ENCODE measurements at places on chromosomes 4 and X.
A peak's percentile ranks its signal among the peaks of the same experiment; 100 is the strongest.

DNA sequence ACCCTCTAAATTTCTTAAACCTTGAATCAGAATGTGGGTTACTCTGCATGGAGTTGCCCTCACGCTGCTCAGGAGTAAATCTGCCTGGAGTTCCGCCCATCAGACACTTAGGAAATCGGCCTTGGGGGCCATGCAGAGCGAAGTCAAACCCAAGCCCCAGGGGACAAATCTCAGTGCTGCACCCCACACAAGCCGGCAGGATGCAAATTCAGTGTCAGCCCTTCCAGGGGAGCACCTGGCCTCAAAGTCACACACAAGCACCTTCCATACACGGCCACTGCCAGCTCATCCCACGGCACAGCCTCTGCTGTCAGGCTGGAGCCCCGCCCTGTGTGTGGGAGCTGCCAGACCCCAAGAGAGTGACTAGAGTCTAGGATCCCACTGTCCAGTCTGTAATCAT is 27.4 kb downstream of the RNF212 start:
- DNase-seq = no peak

GRCh38 chr4:4752025-4752424 is 107.4 kb upstream of the MSX1 start:
- no peak for DNase-seq

DNA sequence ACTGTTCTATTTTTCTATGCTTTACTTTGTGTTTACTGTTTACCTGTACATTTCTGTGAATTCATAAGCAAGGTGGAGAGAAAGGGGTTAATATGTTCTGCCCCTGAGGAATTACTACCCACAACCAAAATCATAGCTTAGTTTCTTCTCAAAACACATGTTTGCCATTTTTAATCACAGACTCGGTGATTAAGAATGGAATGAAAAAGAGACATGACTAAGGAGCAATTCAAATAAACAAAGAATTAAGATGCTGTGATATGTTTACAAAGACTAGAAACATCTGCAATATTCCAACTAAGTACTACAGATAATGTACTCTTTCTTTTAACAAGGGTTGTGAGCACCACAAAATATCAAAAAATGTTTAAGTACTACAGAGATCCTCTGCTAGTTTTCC is 11.7 kb upstream of the FAT4 start:
- no peak for DNase-seq

DNA sequence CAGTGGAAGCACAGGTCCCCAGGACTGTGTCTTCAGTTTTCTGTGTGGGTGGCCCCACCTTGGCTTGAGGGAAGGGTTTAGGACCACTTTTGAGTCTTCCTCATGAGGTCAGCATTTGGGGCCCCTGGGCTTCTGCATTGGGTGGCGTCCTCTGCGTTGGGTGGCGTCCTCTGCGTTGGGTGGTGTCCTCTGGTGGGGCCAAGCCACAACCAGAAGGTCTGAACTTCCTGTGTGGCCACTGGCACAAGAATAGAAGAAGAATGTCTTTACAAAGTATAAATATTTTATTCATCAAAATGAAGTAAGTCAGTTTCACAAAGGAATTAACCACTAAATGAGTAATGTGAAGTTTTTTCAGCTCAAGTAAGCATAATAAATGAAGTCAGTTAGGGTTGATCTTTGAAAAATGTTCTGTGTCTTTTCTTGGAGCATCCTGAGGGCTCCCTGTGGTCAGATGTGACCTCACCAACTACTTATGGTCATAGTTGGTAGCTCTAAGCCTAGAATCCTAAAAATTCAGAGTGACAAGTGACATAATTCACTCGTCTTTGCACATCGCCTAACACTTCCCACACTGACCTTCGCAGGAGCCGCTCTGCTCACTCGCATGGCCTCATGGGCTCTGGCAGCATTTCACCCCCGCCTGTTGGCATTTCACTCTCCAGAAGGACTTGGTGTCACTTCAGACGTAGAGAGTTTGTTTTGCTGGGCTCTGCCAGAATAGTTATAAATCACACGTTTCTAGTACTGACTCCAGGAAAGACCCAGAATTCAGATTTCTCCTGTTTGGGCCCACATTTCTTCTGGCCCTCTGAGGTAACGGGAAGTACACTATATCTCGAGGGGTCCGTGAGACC is 39.0 kb upstream of the HGFAC start:
- DNase-seq = peak; percentile 83

- no peak for DNase-seq
These were observed 1.1 kb downstream of the CFAP299 start for GRCh38 chr4:80336582-80336981.

DNA sequence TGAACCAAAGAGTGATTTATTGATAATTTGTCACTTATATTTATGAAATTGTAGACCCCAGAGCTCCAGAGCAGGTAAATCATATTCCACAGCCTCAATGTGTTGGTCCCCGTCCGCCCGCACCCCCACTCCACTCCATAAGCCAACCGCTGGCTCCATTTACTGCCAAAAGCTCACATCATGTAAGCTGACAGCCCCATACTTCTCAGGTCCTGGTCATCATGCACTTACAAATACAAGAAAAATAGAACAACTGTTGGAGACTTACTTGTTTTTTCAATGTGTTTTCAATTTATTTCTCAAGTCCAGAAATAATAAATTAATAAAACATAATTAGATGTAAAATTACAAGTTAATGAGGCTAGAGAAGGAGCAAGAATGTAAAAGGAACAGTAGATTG is 235.7 kb upstream of the HAND2 start:
- DNase-seq = no peak

DNA sequence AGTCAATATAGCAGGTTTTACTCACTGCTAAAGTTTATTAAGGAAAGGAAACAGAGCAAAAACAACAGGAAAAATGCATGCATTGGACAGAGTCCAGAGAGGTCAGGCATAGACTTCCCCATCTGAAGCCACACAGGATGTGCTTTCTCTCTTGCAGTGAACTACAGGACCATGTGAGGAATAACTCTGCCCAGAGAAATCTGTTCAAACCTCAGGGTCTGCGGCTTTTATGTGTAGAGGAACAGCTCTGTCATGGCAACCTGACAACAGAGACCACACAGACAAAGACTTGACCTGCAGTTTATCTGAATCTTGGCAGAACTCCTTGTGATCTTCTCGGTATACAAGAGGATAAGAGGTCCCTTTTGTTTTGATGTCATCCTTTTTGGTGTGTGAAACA is 46.3 kb upstream of the LONRF3 start:
- DNase-seq = no peak

DNA sequence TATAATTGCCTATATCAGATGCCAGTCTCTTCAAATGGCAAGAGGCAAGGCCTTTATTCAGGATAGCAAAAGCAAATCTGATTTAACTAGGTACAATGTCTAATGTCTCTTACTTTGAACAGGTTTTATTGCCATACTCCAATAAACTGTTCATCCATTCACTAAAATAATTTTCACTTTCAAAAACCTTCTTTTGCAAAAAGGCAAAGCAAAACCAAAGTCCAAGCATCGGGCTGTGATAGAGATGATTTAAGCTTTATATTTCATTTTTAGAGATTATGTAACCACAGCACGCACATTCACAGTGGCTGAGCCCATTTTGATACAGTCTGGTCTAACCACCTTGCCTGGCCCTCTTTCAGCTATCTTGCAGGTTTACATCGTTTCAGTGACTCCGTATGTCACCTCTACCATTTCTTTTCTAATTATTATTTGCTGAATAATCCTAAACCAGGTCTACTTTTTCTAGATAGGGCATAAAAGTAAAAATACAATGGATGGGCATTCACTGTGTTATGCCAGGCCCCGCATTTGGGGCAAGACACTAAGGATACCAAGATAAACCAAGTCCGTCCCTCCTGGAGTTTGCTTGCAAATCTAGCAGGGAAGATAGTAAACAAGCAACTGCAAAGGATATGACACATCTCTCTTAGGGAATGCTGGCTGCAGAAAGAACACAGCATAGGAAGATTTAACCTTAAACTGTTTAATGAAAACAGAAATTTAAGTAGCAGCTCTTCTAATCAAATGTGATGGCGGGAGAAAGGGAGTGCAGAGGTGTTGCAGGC is 1.8 kb downstream of the CASP3 start:
- no peak for DNase-seq

GRCh38 chr4:32440391-32440790 is 1720.2 kb downstream of the PCDH7 start:
- DNase-seq = no peak

DNA sequence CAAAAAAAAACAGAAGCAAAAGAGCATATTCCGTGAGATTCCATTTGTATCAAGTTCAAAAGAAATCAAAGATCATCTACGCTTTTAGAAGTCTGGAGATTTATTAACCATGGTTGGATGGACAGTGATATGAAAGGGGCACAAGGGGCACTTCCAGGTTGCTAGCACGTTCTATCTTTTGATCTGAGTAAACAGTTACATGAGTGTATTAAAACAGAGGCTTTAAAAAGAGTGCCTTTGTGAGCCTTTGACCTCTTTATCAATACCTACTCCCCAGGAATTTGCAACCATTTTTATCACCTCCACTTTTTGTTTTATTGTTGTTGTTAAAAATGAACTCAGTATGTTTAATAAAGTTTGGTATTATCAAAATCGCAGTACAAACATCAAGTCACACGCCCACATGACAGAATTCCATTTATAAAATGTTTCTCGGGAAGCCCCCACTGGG is 72.4 kb upstream of the UCP1 start:
- DNase-seq = no peak

DNA sequence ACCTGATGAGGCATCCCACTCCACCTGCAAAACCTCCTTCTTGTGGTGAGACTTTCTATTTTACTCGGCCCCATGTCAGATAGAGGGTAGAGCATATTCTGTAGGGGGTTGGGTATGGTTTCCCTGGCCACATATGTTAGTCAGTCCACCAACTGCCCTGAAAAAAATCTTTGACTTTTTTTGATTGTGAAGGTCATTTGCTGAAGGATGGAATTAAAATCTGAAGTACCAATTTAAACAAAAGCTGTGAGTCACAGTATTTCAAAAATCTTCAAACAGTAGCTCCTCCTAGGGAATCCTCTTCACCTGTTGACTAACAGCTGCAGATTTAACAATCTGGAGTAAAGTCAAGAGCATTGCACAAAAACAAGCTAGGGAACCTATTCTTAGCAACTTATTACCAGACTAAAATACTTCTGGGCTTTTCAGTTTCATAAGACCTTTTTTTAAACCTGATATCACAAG is 8.0 kb upstream of the CCDC110 start:
- DNase-seq = no peak

GRCh38 chr4:111986095-111986494 is 159.2 kb upstream of the FAM241A start:
- no peak for DNase-seq

DNA sequence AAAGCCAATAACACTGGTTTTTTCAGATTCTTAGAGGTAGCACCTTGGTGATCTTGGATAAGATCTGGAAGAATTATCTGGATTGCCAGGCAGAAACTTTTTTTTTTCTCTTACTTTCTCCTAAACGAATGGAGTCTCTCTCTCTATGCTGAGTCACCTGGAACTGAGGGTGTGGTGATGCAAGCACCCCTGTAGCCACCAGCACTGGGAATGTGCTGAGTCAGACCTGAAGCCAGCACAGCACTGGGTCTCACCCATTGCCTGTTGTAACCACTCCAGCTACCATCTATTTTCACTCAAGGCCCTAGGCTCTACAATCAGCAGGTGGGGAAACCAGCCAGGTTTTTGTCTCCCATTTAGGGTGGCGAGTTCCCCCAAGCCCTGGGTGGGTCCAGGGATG is 923.8 kb downstream of the RAPGEF2 start:
- DNase-seq = no peak

GRCh38 chr4:158169506-158169905 is 3.3 kb downstream of the GASK1B start:
- DNase-seq = no peak

All from ascending aorta (tissue), 2 donors.